Activated CD4-positive, alpha-beta memory T cell treated with anti-CD3 and anti-CD28 coated beads, Interleukin-2, amount 10 ng/mL, durations not matched to agents 7 days and 5 days (primary cell): ENCODE measurements at places on chromosomes 1 and 21.
A peak's percentile ranks its signal among the peaks of the same experiment; 100 is the strongest.

- peak; percentile 79 for DNase-seq
Measured at GRCh38 chr1:168362991-168363390, 82.3 kb downstream of the TBX19 start.

- no peak for DNase-seq
Measured at GRCh38 chr21:32844653-32845436, 73.3 kb upstream of the PAXBP1 start.

- DNase-seq: no peak
Measured at GRCh38 chr1:233610628-233611027, 3.3 kb upstream of the KCNK1 start.

DNA sequence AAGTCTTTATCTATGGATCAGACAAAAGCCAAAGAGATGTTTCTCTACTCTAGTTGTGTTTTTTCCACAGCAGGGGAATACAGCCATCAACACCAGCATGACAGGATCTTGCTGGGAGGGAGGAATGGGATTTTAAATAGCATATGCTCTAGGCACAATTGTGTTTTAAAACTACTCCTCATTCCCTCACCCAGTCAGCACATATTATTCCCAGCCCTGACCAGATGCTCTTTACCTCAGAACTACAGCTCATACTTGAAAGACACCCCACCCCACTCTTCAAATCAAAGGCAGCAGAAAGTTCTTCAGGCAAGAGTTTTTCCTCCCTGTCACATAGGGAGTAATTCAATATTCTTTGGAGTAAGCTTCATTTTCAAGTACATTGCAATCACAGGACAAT lies 46.2 kb upstream of the TBX15 start:
- no peak for DNase-seq

DNA sequence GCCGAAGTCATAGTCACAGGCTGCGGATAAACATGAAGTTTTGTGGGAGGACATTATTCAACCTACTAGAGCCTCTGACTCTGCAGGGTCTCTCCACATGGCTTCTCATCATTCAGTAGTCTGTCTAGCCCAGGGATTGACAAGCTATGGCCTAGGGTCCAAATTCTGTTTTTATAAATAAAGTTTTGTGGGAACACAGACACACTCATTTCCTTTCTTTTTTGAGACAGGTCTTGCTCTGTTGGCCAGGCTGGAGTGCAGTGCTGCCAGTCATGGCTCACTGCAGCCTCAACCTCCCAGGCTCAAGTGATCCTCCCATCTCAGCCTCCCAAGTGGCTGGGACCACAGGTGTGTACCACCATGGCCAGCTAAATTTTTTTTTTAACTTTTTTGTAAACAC lies 8.1 kb upstream of the ENO1 start:
- DNase-seq: no peak

DNA sequence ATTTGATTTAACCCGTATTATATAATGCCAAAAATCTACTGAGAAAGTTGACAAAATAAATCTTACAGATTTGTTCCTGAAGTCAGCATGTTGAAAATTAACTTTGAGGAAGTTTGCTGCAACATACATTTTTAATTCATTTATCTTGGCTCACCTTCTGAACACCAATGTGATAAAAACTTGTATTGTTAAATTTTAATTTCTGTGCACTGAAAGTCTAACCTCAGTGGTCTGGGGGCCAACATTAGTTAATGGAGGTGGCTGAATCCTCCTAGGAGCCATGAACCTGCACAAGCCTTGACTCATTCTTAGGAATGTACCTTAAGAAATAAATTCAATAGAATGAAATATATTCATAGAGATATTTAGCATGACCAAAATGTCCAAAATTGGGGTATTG lies 95.3 kb downstream of the ADSS2 start:
- no peak for DNase-seq

DNA sequence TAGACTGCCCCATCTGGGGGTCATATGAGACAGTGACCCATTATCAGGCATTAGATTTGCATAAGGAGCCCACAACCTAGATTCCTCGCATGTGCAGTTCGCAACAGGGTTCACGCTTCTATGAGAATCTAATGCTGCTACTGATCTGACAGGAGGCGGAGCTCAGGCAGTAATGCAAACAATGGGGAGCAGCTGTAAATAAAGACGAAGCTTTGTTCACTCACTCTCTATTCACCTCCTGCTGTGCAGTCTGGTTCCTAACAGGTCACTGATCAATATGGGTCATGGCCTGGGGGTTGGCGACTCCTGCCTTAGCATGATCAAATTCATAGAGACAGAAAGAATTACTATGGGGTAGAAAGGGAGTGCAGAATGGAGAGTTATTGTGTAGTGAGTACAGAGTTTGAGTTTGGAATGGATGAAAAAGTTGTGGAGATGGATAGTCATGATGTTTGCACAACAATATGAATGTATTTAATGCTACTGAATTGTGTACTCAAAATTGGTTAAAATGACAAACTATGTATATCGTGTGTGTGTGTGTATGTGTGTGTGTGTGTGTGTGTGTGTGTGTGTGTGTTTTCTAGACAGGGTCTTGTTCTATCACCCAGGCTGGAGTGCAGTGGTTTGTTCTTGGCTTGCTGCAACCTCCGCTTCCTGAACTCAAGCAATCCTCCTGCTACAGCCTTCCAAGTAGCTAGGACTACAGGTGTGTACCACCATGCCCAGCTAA lies 42.2 kb downstream of the BTF3L4 start:
- no peak for DNase-seq

DNA sequence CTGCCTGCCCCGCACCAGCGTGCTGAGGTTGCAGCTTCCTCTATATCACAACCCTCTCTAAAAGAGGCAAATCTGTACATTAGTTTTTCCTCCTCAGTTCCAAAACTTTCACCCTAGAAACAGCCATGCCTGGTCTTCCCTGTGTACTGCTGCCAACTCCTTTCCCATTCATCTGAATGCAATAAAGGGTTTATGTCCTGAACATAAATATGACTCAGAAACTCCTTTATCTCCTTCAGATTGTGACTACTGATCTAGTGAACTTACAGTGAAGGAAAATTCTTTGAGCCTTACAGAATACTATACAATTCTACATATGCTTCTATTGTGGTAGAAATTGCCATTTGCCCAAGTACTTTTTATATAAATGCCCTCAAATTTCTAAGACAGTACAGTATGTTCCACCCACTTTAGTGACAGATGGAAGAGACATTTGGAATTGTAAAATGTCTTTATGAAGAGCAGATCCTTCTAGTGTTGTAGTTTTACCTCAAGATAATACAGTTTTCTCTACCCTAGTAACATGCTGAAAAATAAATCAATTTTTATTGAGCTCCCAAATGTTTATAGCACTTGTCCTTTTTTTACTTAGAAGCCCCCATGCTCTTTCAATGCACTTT lies 345.1 kb upstream of the SNX7 start:
- DNase-seq: no peak

GRCh38 chr1:197224160-197224559 lies 43.9 kb upstream of the CRB1 start:
- DNase-seq: no peak

GRCh38 chr1:45785583-45785982 lies 17.8 kb upstream of the MAST2 start:
- DNase-seq: peak; percentile 63

- no peak for DNase-seq
Measured at GRCh38 chr1:196131691-196132090, 476.5 kb downstream of the KCNT2 start.

DNA sequence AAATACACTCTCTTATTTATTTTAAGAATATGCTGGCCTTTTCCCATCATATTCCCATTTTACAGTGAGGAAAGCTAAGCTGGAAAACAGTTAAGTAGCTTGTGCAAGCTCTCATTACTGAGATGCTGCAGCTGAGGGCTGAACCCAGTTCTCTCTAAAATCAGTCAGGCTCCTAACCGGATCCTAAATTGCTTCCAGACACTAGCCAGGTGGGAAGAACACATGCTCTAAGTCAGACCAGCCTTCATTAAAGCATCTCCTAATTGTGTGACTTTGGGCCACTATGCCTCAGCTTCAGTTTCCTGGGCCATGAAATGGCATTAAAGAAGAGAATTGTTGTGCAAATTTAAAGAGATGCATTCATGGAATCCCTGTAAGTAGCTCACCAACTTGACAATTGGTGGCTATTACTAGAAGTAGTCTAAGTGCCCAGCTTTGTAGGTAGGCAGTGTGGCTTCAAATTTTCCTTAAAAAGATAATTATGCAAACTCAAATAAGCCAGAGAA lies 228.4 kb downstream of the DAB1 start:
- no peak for DNase-seq

GRCh38 chr1:58067082-58067481 lies 479.4 kb downstream of the OMA1 start:
- DNase-seq: no peak

DNA sequence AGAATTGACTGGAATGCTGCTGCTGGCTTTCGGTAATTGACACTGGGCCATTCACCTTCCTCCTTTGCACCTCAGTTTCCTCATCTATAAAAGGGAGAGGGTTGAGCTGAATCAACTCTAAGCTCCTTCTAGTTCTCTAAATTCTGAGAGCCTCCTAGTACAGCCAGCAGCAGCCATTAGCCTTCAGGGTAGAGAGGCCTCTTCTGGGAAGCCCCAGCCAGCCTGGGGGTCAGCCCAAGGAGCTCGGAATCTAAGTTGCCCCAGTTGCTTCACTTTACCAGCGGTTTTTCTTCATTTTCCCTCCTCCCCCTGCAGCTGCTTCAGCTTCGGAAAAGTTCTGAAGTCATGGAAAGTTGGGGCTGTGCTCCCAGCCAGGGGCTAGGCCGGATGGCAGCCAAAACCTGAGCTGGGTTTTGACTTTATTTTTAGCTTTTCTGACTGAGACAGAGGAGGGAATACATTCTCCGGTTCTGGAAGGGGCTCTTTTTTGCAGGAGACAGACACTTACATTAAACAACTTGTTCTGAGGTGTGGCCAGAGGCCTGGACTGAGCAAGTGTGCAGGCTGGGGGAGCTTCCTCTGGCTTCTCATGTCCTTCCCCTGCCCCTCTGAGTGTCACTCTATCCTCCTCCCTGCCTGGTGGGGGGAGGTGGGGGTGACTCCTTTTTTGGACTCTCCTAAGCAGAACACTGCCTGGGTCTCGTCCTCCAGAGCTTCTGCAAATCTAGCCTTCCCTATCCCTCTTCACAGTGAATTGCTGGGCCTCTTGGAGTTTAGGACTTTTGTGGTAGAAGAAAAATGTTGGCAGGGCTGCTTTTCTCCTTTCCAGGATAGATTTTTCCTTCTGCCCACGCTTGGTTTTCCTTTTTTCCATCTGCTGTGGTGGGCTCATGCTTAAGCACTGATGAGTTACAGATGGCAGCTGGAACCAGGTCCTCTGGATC lies 14.4 kb downstream of the LMNA start:
- DNase-seq: no peak

DNA sequence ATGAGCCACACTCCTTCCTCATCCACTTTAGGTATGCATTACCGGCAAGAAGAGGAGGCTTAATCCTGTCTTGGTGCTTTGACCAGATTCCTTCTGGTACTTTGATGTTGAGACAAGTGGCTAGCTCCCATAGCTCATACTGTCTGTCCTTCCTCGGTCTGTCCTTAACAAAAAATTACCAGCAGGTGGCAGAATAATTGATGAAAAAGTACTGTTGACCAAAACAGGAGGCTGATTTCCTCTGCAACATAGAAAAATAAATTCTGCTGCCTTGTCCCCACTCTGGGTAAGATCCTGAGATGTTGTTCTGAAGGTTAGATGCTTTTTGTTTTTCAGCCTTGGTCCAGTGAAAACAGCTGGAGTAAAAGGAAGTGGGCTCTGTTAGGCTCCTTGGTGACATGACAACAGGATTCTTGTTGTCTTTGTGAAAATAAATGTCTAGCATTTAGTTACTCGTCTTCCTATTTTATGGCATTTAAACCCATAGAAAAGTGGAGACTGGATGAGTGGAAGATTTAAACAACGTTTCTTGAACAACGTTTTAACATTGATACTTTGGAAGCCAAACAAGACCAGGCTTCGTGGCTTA lies 11.2 kb upstream of the HJV start:
- no peak for DNase-seq

GRCh38 chr1:223363856-223364684 lies at the start of gene SUSD4:
Gene SUSD4, minus strand, starts transcription at chr1:223364176. Its CDS starts 751 bp downstream, at chr1:223363425.
- peak; percentile 54 for DNase-seq

DNA sequence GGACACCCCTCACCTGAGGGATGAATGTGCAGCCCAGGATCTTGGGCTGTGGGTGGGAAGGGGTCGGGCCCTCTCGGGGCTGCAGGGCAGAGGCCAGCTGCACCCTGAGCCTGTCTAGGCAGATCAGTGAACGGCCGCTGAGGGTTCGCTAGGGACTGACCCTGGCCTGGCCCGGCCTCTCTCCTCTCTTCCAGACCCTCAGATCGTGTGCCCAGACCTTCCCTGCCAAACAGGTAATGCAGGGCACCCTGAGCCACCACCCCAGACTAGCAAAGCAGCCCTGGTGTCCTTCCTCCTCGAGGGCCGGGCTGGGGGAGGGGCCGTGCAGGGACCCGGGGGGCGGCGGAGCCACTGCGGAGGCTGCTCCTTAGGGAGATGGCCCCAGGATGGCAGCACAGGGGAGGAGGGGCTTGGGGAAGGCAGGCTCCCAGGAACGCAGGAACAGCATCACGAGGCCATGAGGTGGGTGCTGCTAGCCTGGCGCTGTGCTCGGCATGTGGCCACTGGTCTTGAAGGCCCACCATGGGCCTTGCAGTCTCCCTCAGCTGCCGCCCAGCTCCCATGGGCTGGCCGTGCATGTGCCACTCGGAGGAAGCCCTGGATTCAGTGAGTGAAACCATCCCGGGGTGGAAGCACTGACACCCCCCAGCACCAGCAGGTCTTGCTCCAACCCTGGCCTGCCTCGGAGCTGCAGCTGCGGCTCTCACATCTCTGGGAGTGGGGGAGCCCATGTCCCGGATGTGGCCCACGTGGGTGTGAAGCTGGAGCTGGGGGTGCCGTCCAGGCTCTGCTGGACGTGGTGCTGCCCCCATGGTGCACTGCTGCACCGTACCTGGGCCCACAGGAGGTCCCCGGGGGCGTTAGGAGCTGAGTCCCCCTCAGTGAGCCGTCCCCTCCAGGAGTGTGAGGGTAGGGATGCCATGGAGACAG lies 28.7 kb downstream of the COL6A2 start:
- DNase-seq: no peak

- no peak for DNase-seq
Measured at GRCh38 chr1:29453502-29454240, 217.3 kb downstream of the PTPRU start.

DNA sequence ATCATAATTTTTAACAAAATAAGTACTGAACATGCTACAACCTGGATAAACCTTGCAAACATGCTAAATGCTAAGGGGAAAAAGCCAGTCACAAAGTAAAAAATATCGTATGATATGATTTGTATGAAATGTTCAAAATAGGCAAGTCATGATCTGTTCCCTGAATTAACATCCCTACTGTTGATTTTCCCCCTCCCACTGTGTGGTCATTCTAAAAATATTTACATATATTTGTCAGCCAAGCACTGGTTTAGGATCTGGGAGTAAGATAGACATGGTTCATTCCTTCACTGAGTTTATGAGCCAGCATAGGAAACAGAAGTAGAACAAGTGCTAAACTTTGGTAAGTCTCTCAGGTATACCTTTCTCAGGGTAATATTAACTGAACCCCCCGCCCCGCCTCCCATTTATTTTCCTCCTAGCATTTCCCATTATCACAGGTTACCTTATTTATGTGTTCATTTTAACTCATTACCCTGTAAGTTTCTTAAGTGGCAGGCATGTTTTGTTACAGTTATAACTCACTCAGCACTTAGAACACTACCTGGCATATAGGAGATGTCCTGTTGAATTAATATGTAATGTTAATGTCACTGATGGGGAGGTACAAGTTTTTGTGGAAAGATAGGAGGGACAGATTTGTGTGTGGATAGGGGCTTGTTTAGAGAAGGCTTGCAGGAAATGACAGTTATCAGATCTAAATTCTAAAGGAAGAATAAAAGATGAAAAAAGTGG lies 12.3 kb downstream of the UQCRH start:
- DNase-seq: no peak
